ENCODE measurements at places on chromosomes 5 and 9.

DNA sequence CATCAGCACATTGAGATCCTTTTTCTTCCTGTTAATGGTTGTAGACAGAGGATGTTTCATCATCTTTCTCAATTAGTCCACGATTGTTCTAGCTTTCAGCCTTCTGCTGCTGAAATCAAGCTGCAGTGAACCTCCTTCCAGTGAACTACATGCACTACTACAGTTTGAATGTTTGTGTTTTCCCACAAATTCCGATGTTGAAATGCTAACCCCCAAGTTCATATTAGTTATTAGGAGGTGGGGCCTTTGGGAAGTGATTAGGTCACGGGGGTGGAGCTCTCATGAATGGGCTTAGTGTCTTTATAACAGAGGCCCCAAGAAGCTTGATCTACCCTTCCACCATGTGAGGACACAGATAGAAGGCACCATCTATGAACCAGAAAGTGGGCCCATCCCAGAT lies 32.9 kb downstream of the NSG2 start:
- H3K27me3 ChIP-seq: peaks cover 13% of the 10 kb centered on the region
- DNase-seq: no peak
- H3K4me3 ChIP-seq: no peak overlapping the region
- no peaks in the 10 kb centered on the region for H3K4me1 ChIP-seq

DNA sequence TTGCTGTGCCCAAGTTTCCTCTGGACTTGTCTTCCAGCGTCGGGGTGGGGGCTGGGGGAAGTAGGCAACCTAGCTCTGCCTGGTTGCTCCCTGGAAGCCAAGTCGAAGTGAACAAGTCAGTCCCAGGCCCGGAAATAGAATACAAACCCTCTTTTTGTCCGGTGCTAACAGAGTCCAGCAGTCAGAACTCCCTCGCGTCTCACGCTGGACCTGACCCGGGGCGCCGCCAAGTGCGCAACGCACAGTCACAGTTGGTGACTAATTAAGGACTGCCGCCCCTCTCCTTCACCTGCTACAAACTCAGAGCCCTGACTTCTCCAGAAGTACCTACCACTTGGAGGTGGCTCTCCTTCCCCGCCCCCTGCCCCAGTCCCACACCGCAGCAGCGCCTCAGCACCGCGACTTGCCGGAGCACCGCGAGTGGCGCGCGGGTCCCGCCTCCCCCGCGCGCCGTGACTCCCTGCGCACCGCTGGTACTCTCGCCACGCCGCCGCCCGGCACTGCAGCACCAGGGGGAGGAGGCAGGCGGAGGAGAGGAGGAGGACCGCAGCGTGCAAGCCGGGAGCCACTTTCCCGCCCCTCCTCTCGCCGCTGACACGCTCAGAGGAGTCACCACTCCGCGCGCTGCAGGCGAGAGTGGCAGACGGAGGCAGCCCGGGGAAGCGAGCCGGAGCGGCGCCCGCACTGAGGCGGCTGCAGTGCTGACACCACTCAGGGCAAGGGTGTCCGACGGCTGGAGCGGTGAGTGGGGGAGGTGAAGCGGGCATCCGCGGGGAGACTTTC lies at the start of gene SV2C:
Gene SV2C (plus strand): TSS at position 612 of the 783 bp plus-strand sequence. CDS start 48,368 bp downstream, outside the sequence.
- DNase-seq: peak; percentile 60
- peaks cover 89% of the 10 kb centered on the region for H3K27me3 ChIP-seq
- H3K4me3 ChIP-seq: peak within 1 kb of the TSS; percentile 71
- peaks cover 32% of the 10 kb centered on the region for H3K4me1 ChIP-seq
- peak within 1 kb of the TSS; percentile 18 for H3K27ac ChIP-seq

GRCh38 chr5:33576726-33577590 lies 136.2 kb downstream of the TARS1 start:
- no peak for DNase-seq
- H3K36me3 ChIP-seq: no peaks in the 10 kb centered on the region
- H3K4me1 ChIP-seq: no peaks in the 10 kb centered on the region
- peaks cover 9% of the 10 kb centered on the region for H3K27me3 ChIP-seq

- no peak overlapping the region for H3K4me3 ChIP-seq
- no peaks in the 10 kb centered on the region for H3K36me3 ChIP-seq
- DNase-seq: no peak
- H3K27ac ChIP-seq: no peak overlapping the region
- H3K27me3 ChIP-seq: no peaks in the 10 kb centered on the region
Observed at GRCh38 chr9:13862654-13863053, 451.3 kb downstream of the NFIB start.

DNA sequence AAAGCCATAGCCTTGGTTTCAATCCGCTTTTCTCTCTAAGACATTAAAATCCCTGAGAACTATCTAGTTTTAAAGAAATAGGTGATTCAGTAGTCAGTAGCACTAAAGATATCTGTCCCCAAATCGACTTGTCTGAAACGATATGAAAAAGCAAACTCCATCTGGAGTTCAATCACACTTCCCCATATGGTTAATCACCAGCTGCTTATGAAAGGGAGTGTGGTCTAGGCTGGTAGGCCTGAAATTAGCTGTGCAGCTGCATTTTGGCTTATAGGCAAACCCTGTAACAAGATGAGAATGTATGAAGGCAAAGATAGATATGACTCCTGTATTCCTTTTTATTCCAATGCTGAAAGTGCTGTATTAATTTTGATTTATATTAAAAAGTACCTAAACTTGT lies 65.9 kb downstream of the DMRTA1 start:
- H3K27ac ChIP-seq: no peak overlapping the region
- H3K27me3 ChIP-seq: no peaks in the 10 kb centered on the region
- no peaks in the 10 kb centered on the region for H3K36me3 ChIP-seq
- H3K4me3 ChIP-seq: no peak overlapping the region
- DNase-seq: no peak
- no peaks in the 10 kb centered on the region for H3K4me1 ChIP-seq

GRCh38 chr5:146441896-146442295 lies 5.2 kb upstream of the TCERG1 start:
- no peak overlapping the region for H3K4me3 ChIP-seq
- DNase-seq: no peak
- peaks cover 3% of the 10 kb centered on the region for H3K4me1 ChIP-seq
- peaks cover 29% of the 10 kb centered on the region for H3K27me3 ChIP-seq
- H3K36me3 ChIP-seq: no peaks in the 10 kb centered on the region

DNA sequence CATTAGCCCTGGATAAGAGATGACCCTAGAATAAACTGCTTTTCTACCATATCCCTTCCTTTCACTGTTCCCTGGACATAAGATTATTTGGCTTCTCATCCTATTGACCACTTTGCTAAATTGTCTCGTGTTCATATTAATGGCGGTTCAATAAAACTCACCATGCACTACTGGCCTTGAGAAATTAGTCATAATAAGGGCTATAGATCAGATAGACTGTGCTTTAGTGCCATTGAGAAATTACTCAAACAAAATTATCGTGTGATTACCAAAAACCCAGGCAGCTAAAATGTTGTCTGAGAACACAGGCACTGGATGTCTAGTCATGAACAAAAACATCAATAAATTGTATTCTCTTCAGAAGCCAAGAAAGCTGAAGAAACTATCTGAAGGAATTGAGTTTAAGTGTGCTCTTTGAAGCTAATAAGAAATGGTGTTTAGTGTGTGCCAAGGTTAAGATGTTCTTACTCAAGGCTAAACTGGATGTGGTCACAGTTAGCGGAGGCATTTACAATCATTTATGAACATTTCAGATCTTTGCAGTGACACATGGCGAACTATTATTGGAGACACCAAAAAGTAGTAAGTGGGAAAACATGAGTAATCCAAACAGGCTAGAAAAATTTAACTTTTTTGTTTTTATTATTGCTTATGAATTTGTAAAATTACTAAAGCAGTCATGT lies 460.4 kb upstream of the RORB start:
- H3K27me3 ChIP-seq: no peaks in the 10 kb centered on the region
- H3K27ac ChIP-seq: no peak overlapping the region
- no peaks in the 10 kb centered on the region for H3K4me1 ChIP-seq

DNA sequence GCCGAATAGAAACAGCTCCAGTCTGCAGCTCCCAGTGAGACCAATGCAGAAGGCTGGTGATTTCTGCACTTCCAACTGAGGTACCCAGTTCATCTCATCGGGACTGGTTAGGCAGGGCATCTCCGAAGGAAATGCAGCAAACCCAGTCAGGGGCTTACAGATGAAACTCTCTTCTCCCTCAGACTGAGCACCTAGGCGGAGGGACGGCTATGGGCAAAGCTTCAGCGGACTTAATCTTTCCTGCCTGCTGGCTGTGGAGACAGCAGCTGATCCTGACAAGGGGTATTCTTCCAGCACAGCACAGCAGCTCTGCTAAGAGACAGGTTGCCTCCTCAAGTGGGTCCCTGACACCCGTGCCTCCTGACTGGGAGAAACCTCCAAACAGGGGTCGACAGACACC lies 330.9 kb downstream of the DNAH5 start:
- no peak overlapping the region for H3K4me3 ChIP-seq
- no peak overlapping the region for H3K27ac ChIP-seq
- H3K36me3 ChIP-seq: no peaks in the 10 kb centered on the region
- no peaks in the 10 kb centered on the region for H3K4me1 ChIP-seq
- no peak for DNase-seq

- H3K36me3 ChIP-seq: no peaks in the 10 kb centered on the region
- H3K4me1 ChIP-seq: peaks cover 15% of the 10 kb centered on the region
- H3K27ac ChIP-seq: no peak overlapping the region
- H3K27me3 ChIP-seq: peaks cover 52% of the 10 kb centered on the region
Observed at GRCh38 chr9:22098643-22099332, 89.7 kb upstream of the CDKN2B start.

DNA sequence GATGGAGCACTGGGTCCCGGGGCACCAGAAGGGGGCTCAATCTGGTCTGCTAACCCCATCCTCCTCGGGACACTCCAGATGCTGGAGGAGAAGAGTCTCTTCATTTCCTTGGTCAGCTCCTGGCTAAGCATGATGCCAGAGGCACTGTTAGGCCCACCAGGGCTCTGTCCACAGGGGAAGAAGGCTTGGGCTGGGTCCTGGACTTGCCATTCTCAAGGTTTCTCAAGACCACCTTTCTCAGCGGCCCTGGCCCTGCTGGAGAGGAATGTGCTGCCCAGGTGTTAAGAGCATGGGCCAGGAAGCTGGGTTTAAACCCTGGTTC lies 7.9 kb downstream of the SH2D3C start:
- no peak for DNase-seq
- H3K36me3 ChIP-seq: peaks cover 48% of the 10 kb centered on the region
- H3K27ac ChIP-seq: peak overlapping the region; percentile 93
- H3K4me3 ChIP-seq: peak overlapping the region; percentile 89
- no peaks in the 10 kb centered on the region for H3K27me3 ChIP-seq

- no peak overlapping the region for H3K4me3 ChIP-seq
- peaks cover 1% of the 10 kb centered on the region for H3K4me1 ChIP-seq
- no peak overlapping the region for H3K27ac ChIP-seq
- no peaks in the 10 kb centered on the region for H3K36me3 ChIP-seq
Observed at GRCh38 chr9:132575005-132575609, 7.3 kb upstream of the BARHL1 start.

- H3K27me3 ChIP-seq: peaks cover 34% of the 10 kb centered on the region
- DNase-seq: peak; percentile 36
- no peak overlapping the region for H3K27ac ChIP-seq
- no peaks in the 10 kb centered on the region for H3K36me3 ChIP-seq
Observed at GRCh38 chr5:168273056-168273980, 18.1 kb upstream of the WWC1 start.

DNA sequence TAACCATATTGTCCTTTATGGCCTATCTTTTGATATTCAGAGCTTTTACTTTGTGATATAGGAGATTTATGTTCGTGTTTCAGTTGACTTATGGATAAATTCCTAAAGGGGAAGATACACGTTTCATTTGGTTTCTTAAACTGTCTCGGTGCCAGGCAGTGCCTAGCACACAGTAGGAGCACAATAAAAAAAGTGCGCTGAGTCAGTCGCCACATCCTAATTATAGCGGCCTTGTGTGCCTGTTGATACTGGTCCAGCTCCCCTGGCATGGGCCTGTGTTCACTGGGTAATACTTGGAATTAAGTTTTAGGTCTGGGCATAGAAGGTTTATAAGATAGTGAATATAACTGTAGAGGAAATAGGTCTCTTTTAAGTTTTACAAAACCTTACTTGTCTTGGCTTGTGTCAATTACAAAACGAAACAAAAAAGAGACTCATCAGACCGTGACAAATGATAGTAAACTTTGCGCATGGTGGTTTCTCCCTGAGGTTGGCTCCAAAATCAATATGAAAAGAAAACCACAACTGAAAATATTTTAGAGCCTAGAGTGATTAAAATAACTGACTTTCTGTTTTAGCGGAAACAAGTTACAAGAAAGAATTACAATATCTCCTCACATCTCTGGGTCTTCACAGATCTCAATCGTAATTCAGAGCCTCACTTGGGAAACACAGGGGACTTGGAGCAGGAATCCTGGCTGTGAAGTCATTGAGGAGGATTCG lies 84.8 kb downstream of the MVB12B start:
- no peak for DNase-seq
- H3K4me1 ChIP-seq: peaks cover 41% of the 10 kb centered on the region
- no peaks in the 10 kb centered on the region for H3K27me3 ChIP-seq
- H3K4me3 ChIP-seq: peak overlapping the region; percentile 65
- H3K27ac ChIP-seq: peak overlapping the region; percentile 71

- peaks cover 52% of the 10 kb centered on the region for H3K36me3 ChIP-seq
- H3K27ac ChIP-seq: peak overlapping the region; percentile 44
- no peaks in the 10 kb centered on the region for H3K27me3 ChIP-seq
- H3K4me1 ChIP-seq: peaks cover 33% of the 10 kb centered on the region
Observed at GRCh38 chr9:129145316-129145715, 32.7 kb downstream of the IER5L start.

GRCh38 chr5:115558388-115558956 lies 13.9 kb upstream of the FEM1C start:
- H3K27ac ChIP-seq: no peak overlapping the region
- H3K4me3 ChIP-seq: no peak overlapping the region
- DNase-seq: no peak
- H3K36me3 ChIP-seq: no peaks in the 10 kb centered on the region
- H3K4me1 ChIP-seq: no peaks in the 10 kb centered on the region
- peaks cover 26% of the 10 kb centered on the region for H3K27me3 ChIP-seq

- no peak overlapping the region for H3K4me3 ChIP-seq
- no peak overlapping the region for H3K27ac ChIP-seq
- H3K36me3 ChIP-seq: no peaks in the 10 kb centered on the region
- peaks cover 3% of the 10 kb centered on the region for H3K4me1 ChIP-seq
- peaks cover 10% of the 10 kb centered on the region for H3K27me3 ChIP-seq
- no peak for DNase-seq
Observed at GRCh38 chr9:33781736-33782135, 13.6 kb upstream of the PRSS3 start.

GRCh38 chr5:107801061-107801460 lies 130.3 kb upstream of the EFNA5 start:
- H3K27me3 ChIP-seq: no peaks in the 10 kb centered on the region
- no peak overlapping the region for H3K27ac ChIP-seq
- H3K4me3 ChIP-seq: no peak overlapping the region
- H3K36me3 ChIP-seq: no peaks in the 10 kb centered on the region
- DNase-seq: no peak
- no peaks in the 10 kb centered on the region for H3K4me1 ChIP-seq

GRCh38 chr5:168852329-168852728 lies 273.2 kb upstream of the PANK3 start:
- H3K4me1 ChIP-seq: peaks cover 35% of the 10 kb centered on the region
- H3K4me3 ChIP-seq: peak overlapping the region; percentile 11
- H3K27ac ChIP-seq: peak overlapping the region; percentile 77

- H3K27me3 ChIP-seq: no peaks in the 10 kb centered on the region
- H3K36me3 ChIP-seq: no peaks in the 10 kb centered on the region
- H3K4me1 ChIP-seq: no peaks in the 10 kb centered on the region
- no peak overlapping the region for H3K4me3 ChIP-seq
Observed at GRCh38 chr9:100724886-100725285, 147.0 kb downstream of the CAVIN4 start.

GRCh38 chr9:117725426-117725887 lies 21.3 kb downstream of the TLR4 start:
- no peaks in the 10 kb centered on the region for H3K36me3 ChIP-seq
- no peak for DNase-seq
- no peaks in the 10 kb centered on the region for H3K4me1 ChIP-seq
- no peak overlapping the region for H3K27ac ChIP-seq
- no peak overlapping the region for H3K4me3 ChIP-seq

Data from activated T-cell treated with anti-CD3 and anti-CD28 coated beads, Interleukin-2, amount 50 U/mL, for 24 hours (primary cell).